ENCODE measurements at places on chromosomes 2 and 18.

DNA sequence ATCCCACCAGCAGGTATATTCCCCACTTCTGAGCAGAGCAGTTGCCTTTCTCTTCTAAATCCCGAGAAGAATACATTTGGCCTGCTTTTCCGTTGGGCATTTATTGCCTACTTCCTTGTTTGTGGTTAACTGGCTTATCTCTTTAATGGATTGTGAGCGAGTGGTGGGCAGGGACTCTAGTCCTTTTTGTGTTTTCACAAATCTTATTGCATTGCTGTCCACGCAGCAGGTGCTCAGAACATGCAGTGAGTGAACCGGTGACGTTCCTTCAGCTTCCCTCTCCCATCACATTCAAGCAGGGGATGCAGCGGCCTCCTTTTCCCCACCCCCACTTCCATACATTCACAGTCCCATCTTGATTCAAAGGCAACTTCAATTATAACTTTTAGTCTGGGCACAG is 28.9 kb upstream of the GAREM2 start:
- no peak for DNase-seq

DNA sequence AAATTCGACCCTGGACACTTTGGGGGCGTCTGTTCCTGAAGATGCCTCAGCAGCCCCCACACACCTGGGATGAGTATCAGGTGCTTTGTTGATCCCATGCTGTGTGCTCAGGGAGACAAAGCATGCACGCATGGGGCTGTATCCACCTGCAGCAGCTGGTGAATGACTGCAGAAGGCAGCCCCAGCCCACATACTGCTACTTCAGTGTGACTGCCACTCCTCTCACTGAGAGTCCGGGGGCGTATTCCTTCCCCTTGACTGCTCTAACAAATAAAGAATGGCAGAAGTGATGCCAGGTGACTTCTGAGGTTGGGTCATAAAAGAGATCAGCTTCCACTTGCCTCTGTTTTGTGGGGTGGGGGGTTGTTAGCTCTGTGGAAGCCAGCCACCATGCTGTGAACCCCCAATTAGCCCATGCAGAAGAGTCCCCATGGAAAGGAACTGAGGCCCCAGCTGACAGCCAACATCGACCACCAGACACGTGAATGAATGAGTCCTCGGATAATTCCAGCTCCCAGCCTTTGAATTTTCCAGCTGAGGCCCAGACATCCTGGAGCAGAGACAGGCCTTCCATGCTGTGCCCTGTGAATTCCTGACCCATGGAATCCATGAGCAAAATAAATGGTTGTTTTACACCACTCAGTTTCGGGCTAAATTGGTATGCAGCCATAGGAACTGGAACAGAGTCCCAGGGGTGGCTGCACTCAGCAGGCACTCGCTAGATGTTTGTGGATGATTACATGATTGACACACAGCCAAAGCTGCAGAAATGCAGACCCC is 289.3 kb downstream of the CELF4 start:
- no peak for DNase-seq

DNA sequence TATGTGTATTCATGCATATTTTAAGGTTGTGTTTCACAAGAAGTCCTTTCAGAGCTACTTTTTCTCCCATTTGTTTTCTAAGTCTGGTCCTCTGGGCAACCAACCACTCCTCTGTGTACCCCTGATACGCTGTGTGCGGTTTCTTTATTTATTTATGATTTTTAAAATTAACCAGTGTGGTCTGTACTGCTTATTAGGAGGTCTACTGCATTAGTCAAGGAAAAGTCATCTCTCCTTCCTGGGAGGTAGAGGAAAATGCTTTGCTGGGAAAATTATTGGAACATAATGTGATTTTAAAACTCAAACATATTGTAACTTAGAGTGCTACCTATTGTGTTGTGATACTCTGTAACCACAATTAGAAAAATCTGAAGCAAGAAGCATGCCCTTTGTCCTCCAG is 1404.3 kb downstream of the SUCLG1 start:
- DNase-seq: no peak

GRCh38 chr2:226766352-226767055 is 33.1 kb downstream of the IRS1 start:
- DNase-seq: no peak

DNA sequence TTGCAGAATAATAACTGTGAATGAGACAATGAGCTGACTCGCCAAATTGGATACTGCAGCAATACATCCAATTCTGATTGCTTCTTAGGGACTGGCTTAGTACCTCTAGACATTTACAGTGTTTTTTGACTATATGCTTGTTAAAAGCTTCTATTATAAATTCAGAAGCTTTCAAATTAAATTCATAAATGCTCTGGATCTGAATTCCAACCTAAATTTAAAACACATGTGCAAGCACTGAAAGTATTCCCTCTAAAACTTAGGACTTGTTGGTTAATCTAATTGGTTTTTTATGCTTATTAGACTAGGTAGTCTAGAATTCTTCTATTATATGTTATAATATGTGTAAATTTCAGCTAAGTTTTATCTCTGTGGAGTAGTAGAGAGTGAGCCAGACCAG is 306.9 kb downstream of the CPS1 start:
- no peak for DNase-seq

All from stimulated activated CD4-positive, alpha-beta T cell treated with anti-CD3 and anti-CD28 coated beads, TNF-alpha, amount 100 ng/mL, for 24 hours (primary cell).